ENCODE measurements at places on chromosomes 13 and 19. TPM values are rescaled to one million over a fixed set of nuclear protein-coding genes. Genes with fewer than 3 reads are reported as not detected.

GRCh38 chr19:40805258-40805868 lies 6.4 kb downstream of the EGLN2 start:
- H3K4me3 ChIP-seq, result no peak overlapping the region
- H3K27ac ChIP-seq, result no peak overlapping the region
- peaks cover 57% of the 10 kb centered on the region for H3K4me1 ChIP-seq
- H3K36me3 ChIP-seq, result no peaks in the 10 kb centered on the region
- DNase-seq, result no peak

DNA sequence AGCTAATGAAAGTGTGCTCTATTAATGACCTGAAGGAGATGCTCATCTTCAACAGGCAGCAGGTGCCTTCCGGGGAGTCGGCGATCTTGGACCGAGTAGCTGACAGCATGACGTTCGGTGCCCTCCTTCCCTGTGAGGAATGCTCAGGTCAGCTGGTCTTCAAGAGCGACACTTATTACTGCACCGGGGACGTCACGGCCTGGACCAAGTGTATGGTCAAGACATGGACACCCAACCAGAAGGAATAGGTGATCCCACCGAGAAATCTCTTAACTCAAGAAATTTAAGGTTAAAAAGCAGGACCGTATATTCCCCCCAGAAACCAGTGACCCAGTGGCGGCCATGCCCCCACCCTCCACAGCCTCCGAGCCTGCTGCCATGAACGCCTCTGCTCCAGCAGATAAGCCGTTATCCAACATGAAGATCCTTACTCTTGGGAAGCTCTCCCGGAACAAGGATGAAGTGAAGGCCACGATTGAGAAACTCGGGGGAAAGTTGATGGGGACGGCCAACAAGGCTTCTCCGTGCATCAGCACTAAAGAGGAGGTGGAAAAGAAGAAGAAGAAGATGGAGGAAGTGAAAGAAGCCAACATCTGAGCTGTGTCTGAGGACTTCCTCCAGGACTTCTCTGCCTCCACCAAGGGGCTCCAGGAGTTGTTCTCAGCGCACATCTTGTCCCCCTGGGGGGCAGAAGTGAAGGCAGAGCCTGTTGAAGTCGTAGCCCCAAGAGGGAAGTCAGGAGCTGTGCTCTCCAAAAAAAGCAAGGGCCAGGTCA lies 22.8 kb upstream of the ANKRD10 start:
- H3K27me3 ChIP-seq, result no peaks in the 10 kb centered on the region
- no peak for DNase-seq
- no peaks in the 10 kb centered on the region for H3K36me3 ChIP-seq
- no peak overlapping the region for H3K27ac ChIP-seq
- no peak overlapping the region for H3K4me3 ChIP-seq
- no peaks in the 10 kb centered on the region for H3K4me1 ChIP-seq

DNA sequence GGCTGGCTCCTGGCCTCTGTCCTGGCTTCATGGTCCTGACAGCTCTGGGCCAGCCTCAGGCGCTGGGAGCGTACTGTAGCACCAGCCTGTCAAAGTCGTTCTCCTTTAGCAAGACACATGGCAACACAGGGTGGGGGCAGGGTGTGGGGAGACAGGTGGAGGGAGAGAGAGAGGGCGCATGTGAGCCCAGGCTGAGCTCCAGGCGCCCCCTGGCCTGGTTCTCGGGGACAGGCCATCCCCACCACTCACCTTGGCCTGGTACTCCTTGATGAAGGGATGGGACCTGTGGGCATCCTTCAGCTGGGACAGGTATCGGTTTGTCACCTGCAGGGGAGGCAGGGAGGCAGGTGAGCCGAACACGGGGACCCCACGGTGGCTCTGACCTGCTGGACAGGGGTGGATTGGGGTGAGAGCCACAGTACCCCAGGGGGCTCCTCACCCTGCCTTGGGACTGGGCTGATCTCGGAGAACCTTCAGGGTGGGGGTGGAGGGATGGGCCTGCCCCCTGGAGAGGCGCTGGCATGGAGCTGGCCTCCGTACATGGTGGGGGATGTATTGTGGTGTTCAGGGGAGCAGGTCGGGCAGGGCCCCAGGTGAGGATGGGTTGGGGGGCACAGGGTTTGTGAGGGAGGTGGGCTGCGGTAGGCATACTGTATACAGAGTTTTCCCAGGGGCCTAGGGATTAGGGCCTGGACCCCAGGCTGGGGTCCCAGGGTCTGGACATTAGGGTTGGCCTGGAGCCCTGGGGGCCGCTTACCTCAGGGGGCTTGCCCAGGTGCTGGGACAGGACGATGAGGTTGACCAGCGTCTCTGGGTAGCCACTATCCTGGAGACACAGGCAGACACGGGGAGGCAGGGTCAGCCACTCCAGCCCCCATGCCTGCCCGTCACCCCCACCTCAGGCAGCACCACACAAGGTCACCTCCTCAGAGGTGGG lies 3.9 kb upstream of the CERS1 start:
- no peak for DNase-seq
- no peaks in the 10 kb centered on the region for H3K4me1 ChIP-seq
- no peak overlapping the region for H3K4me3 ChIP-seq
- no peaks in the 10 kb centered on the region for H3K36me3 ChIP-seq

GRCh38 chr13:110433014-110433413 lies 125.9 kb downstream of the COL4A2 start:
- no peaks in the 10 kb centered on the region for H3K27me3 ChIP-seq
- H3K36me3 ChIP-seq, result no peaks in the 10 kb centered on the region
- H3K4me3 ChIP-seq, result no peak overlapping the region
- no peak for DNase-seq

DNA sequence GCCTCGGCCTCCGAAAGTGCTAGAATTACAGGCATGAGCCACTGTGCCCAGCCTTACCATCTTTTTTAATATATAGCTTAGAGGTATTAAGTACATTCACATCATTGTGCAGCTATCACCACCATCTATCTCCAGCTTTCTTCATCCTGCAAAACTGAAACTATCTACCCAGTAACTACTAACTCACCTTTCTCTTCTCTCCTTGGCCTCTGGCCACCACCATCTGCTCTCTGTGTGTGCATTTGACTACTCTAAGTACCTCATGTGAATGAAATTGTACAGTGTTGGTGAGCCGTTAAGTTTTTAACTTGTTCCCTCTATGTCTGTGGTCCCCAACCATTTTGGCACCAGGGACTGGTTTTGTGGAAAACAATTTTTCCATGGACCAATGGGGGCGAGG lies 56.1 kb downstream of the CDK8 start:
- no peak for DNase-seq
- H3K4me3 ChIP-seq, result no peak overlapping the region
- no peaks in the 10 kb centered on the region for H3K4me1 ChIP-seq
- H3K27me3 ChIP-seq, result no peaks in the 10 kb centered on the region
- H3K27ac ChIP-seq, result no peak overlapping the region

DNA sequence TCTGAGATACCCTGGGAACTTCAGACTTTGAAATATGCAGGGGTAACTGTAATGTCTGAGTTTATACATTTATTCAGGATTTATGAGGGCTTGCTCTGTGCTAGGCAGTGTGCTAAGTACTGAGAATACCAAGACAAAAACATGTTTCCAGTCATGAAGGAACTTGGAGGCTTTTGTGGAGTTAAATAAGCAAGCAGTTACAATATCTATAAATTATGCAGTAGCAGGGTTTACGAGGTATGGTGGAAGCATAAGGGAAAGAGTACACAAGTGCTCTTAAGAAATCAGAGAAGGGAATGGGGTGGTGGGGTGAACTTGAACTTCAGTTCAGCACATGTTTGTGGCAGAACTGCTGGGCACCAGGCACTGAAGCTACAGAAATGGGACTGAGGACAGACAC lies 28.0 kb downstream of the MAB21L1 start:
- H3K4me3 ChIP-seq, result no peak overlapping the region
- H3K36me3 ChIP-seq, result no peaks in the 10 kb centered on the region
- H3K4me1 ChIP-seq, result no peaks in the 10 kb centered on the region

DNA sequence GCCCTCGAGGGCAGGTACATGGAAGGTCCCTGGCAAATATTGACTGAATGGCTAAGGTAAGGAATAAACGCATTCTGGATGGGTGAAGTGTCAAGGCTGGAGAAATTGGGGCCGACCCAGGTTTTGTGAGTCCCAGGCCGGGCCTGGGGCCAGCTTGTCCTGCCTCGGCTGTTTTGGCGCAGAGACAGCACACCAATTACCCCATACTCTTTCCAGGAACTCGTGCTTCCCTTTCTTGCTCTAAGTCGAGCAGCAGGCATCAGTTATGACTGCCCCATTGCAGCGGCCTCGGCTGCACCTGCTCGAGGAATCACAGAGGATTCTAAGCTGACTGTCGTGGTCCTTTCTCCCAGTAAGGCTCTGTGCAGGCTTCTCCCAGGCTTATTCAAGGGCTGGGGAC lies 67.1 kb downstream of the ZNF536 start:
- peaks cover 9% of the 10 kb centered on the region for H3K27me3 ChIP-seq
- no peaks in the 10 kb centered on the region for H3K4me1 ChIP-seq
- H3K27ac ChIP-seq, result no peak overlapping the region
- DNase-seq, result no peak
- no peaks in the 10 kb centered on the region for H3K36me3 ChIP-seq

DNA sequence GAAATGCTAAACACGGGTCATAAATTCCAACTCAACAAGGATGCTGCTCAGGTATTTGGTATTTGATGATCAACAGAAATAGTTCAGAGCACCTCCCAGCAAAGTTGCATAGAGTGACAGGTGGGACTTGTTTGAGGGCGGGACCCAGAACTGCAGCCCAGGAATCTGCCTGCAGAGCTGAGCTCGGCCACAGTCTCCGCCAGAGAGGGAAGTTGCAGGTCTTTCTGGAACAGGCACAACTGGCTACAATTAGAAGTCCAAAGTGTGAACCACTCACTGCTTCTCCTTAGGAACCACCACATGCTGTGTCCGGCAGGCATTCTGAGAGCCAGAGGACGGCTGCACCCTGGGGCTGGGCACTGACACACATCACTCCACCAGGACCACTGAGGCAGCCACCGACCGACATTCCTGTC lies 1.1 kb downstream of the SLC15A1 start:
- no peaks in the 10 kb centered on the region for H3K36me3 ChIP-seq
- H3K27ac ChIP-seq, result no peak overlapping the region
- H3K27me3 ChIP-seq, result peaks cover 4% of the 10 kb centered on the region
- peak overlapping the region; percentile 40 for H3K4me3 ChIP-seq
- DNase-seq, result no peak
- H3K4me1 ChIP-seq, result no peaks in the 10 kb centered on the region

DNA sequence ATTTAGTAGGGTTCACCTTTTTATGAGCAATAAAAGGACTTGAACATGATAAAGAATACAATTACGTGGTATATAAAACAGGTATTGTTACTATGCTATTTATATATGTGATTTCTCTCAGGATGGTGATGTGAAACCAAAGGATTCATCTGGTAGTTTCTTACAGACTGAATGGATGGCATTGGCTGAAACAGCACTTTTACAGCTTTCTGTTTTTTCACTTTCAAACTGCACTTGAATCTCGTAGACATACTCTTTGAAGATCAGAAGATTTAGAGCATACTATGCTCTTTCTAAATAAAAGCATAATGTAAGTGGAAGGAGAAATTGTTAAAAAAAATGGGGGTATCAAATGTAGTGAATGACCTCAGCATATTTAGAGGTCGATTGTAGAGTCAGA lies 354.8 kb downstream of the HS6ST3 start:
- H3K4me3 ChIP-seq, result no peak overlapping the region
- no peaks in the 10 kb centered on the region for H3K36me3 ChIP-seq
- H3K27me3 ChIP-seq, result no peaks in the 10 kb centered on the region
- no peak overlapping the region for H3K27ac ChIP-seq
- no peak for DNase-seq

DNA sequence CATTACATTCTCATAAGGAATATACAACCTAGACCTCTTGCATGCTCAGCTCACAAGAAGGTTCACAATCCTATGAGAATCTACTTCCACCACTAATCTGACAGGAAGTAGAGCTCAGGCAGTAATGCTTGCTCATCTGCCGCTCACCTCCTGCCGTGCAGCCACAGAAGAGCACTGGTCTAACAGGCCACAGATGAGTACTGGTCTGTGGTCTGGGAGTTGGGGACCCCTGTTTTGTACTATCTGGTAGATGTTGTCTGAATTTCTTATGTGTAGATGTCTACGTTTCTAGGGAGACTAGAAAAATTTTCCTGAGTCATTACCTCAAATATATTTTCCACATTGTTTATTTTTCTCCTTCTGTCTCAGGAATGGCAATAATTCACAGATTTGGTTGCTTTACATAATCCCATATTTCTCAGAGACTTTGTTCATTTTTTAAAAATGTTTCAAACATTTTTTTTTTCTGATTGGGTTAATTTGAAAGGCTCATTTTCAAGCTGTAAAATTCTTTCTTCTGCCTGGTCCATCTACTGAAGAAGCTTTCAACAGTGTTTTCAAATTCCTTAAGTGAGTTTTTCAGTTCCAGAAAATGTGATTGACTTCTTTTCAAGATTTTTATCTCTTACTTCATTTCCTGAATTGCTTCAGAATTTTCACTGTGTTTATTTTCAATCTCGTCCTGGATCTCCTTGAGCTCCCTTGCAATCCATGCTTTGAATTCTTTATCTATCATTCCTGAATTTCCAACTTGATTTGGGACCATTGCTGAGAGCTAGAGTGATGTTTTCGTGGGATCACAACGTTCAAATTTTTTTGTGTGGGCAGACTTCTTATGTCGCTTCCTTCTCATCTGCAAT lies 1322.2 kb downstream of the PCDH9 start:
- H3K4me3 ChIP-seq, result no peak overlapping the region
- no peak overlapping the region for H3K27ac ChIP-seq
- H3K36me3 ChIP-seq, result no peaks in the 10 kb centered on the region
- no peak for DNase-seq
- no peaks in the 10 kb centered on the region for H3K27me3 ChIP-seq
- H3K4me1 ChIP-seq, result no peaks in the 10 kb centered on the region

The ZNF302 gene
- total RNA-seq, result 26.4 TPM

The FXYD7 gene
- total RNA-seq, result not detected

The YIF1B gene
- 143 TPM for total RNA-seq

The PTH2 gene
- total RNA-seq, result not detected

The FFAR1 gene
- not detected for total RNA-seq

The TMPRSS9 gene
- total RNA-seq, result 0.23 TPM

The COPE gene
- total RNA-seq, result 177 TPM

The ARHGAP45 gene
- total RNA-seq, result 27.8 TPM
